ENCODE measurements at places on chromosomes 6 and 20. TPM values are rescaled to one million over a fixed set of nuclear protein-coding genes. Genes with fewer than 3 reads are reported as not detected.

DNA sequence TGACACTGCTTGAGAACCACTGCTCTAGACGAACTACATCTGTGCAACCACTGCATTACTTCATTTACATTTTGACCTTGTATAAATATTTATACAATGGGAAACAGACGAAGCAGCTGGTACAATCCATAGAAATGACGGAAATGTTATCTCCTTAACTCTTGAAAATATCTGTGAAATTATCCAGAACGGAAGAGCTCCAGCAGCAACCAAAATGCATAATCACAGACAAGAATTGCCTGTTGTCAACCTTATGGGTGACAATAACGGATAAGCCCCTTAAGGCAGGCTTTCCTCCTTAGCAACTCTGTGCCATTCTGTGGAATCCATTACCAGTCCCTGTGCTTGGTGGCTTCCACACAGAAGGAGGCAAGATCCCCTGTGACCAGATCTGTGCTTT lies 115.4 kb downstream of the DTNBP1 start:
- no peak for DNase-seq

STX11 gene
- 2.0 TPM for total RNA-seq

DNA sequence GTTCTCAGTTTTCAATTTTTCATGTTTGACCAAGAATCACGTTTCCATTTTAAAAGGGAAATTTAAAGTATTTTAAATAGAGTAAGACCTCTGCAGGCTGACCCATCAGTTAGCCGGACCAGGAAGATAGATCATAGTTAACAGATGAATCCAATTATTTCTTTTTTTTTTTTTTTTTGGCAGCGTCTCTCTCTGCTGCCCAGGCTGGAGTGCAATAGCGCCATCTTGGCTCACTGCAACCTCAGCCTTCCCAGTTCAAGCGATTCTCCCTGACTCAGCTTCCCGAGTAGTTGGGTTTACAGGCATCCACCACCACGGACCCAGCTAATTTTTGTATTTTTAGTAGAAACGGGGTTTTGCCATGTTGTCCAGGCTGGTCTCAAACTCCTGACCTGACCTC lies 256.7 kb upstream of the CNR1 start:
- no peak for DNase-seq

GPR63 gene
- total RNA-seq = 0.07 TPM

DNA sequence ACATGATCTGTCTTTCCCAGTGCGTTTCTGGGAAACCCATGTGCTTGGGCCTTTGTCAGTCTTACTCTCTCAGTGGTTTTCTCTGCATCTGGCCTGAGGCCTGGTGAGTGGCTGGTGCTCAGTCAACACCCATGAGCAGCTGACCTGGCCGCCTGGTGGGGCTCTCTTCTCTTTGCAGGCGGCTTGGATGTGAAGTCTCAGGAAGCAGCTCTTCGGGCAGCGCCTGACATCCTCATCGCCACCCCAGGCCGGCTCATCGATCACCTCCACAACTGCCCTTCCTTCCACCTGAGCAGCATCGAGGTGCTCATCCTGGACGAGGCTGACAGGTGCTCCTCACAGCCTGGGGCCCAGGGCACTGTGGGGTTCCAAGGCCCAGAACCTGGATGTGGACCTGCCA lies 10.8 kb downstream of the DDX27 start:
- no peak for DNase-seq

- DNase-seq = no peak
Observed at GRCh38 chr6:40809627-40810026, 222.5 kb upstream of the LRFN2 start.
